Suprapubic skin (tissue), 4 donors: ENCODE measurements at places on chromosomes 4 and X.

DNA sequence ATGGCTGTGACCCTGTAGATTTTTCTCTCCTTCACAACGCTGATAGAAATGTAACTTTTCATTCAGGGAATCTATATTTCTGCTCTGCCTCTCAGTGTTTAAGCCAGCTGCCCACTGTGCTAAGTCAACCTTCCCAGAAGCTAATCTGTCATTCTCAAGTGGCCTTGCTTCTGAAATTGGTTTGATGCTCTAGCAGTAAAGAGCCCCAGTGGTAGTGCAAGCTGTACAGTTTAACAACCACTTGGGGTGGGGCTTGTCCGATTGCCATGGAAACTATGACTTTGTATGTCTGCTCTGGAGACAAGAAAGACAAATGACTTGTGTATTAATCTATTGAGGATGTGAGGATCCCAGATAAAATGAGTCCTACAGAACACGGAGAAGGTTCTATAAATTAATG, 620.9 kb upstream of the GALNT7 start:
- no peak for DNase-seq

DNA sequence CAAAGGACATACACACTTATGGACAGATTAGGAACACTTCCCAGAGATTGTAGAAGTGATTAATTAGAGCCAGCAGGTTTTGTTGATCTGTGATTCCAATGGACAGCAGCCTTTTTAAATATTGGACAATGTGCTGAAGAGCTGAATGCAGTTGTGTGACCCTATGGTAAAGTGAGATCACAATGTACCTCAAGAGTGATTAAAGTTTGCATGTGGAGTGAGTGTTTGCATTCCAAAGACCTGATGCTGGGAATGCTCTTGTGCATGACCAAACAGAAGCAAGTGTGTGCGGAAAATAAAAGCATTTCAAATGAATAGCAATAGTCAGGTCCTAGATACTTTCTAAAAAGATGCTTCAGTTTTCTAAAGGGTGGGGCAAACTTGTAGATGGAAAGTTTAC, 154.1 kb downstream of the BANK1 start:
- DNase-seq, result no peak

- no peak for DNase-seq
These were observed 113.4 kb downstream of the BCOR start for GRCh38 chrX:39984191-39984956.

- no peak for DNase-seq
These were observed 849.3 kb upstream of the PCDH10 start for GRCh38 chr4:132299841-132300240.

DNA sequence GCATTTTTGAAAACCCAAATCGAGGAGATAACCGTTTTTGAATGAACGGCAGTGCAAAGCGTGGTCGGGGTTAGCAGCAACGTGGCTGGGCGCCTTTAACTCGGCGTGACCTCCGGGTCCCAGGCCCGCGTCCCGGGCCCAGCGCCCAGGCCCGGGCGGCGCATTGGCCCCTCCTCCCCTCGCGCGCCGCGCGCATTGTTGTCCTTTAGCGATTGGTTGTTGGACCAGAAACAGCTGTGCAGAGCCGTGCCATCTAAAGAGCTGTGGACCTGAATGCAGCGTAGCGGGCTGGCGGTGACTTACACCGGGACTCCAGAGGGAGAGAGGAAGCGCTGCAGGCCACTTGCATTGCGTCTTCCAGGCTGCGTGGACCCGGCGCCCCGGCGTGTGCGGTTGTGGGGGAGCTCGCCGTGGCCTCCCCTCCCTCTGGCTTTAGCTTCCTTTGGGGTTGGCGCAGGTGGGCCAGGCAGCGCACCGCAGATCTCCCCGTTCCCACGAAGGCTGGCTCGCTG, at the start of gene STOX2:
TSS of gene STOX2 (plus strand) at position 227 of the 512 bp plus-strand sequence. CDS start 1,484 bp downstream, outside the sequence.
- DNase-seq, result peak; percentile 83

DNA sequence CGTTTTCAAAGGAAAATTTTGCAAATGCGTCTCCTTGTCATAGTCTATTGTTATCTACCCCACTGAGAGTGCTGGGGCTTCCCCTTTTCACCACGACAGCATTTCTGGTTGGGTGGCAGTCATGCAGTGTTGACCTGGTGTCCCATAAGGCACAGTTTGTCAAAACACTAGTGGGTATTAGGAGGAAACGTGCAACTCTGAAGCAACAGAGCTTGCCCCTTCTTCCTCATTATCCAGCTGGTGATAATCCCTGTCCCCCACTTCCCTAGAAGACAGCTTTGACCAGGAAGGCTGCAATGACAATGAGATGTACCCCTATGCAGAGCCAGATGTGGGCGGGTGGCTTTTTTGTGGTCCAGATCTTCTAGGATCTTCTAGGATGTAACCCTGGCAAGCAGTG, 1.8 kb downstream of the TBC1D1 start:
- DNase-seq, result no peak

DNA sequence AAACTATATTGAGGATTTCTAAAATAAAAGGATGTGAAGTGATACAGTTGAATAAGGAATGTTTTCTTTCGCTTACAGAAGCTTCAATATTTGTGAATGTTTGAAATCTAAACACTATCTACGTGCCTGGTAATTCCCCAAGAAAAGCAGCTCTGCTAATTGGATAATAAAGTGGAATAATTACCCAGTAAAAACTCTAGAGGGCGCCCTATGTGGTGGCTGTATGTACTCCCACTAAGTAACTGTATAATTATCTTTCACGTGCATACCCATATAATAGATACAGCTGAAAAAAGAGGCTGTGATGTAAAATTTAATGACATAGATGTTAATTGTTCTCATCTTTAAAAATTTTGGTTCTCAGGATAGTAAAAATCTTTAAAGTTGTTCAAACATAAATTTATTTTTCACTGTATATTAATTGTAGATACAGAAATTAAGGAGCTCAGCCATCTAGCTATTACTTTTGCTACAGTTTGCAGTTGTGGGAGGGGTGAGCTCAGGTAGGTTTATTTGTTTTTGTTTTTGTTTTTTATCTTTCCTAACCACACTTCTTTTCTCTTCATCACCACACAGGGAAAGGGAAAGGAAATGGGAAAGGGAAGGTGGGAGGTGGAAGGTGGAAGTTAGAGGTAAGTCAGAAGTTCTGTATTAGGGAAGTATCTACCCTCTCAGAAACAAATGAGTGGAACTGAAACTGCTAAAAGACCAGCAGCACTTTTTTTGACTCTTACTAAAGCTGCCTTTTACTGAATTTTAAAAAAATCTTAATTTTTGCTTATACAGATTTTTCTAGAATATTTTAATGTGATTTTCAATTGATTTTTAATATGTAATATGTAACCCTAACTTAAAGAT, 151.7 kb upstream of the RPS6KA6 start:
- no peak for DNase-seq

- DNase-seq, result no peak
These were observed 117.4 kb downstream of the ATRX start for GRCh38 chrX:77668391-77669237.

DNA sequence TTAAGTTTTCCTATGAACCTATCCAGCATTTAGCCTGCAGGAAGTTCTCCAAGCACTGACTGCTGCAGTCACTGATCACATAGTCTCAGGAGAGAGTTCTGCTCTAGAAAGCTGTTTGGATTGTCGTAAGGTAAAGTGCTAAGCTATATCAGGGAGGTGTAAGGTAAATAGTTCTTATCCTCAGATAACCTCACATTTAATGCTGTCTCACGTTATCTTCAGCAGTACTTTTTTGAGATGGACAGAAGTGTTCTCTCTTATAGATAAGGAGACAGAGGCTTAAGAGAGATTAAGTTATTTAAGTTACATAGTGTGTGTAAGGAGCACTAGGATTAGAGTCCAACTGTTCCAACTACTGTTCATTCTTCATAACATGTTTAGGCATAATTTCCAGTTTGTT, 77.9 kb downstream of the STIM2 start:
- DNase-seq, result no peak

GRCh38 chr4:77104791-77105540, 29.2 kb upstream of the CCNI start:
- peak; percentile 88 for DNase-seq

DNA sequence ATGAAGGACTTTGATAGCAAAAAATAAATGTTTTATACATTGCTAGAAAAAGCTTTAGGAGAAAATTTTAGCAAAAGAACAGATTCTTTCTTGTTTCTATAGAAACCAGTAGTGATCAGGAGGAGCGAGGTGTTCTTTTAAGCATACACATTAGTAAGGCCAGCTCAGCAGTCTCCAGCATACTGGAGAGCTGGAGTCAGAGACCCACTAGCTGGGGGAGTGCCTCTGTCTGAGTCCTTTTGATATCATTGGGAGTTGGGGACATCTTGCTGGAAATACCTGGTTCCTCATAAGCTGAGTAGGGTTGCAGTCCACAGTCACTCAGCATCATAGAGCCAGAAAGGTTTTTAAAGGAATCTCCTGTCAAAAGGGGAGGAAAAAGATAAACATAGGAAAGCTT, 67.4 kb downstream of the AFF2 start:
- no peak for DNase-seq

- DNase-seq, result no peak
These were observed 91.2 kb downstream of the LPAR4 start for GRCh38 chrX:78838709-78839108.

- DNase-seq, result peak; percentile 4
These were observed 58.1 kb downstream of the NBDY start for GRCh38 chrX:56786889-56787733.

DNA sequence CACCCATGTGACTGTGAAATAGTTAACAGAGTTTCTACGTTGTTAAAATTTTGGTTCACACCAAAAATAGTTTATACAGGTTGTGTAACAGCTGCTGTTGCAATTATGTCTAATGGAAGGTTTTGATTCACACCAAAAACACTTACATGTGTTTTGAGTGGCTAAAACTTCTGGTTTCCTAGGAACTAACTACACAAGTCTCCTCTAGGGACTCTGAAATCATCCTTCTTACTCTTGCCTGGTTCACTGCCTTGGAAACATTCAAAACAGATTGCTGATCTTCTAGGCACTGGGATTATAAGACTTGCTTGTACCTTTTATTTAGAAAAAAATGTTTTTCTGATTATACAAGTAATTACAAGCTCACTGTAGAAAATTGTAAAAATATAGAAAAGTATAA, 14.9 kb upstream of the MORC4 start:
- no peak for DNase-seq
